Activated naive CD8-positive, alpha-beta T cell treated with anti-CD3 and anti-CD28 coated beads for 36 hours (primary cell): ENCODE measurements at places on chromosomes 2 and 18.

DNA sequence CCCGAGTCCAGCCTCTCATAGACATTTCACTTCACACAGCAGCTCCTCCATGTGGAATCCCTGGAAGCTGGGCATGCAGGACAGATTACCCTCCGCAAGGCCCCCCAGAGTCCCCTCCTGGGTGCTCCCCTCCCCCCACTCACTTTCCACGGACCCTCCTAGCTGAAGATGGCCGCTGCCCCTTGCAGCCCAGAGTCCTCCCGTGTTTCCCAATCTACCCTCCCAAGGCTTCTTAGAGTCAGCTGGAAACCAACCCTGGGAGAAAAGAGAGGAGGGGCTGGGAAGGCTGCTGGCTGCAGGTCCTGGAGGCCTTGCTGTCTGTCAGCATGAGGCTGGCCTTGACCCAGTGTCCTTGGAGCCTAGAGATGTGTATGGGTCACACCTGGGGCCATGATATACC, 49.0 kb upstream of the HAAO start:
- no peak for DNase-seq

GRCh38 chr2:198188982-198189381, 384.6 kb downstream of the PLCL1 start:
- DNase-seq = no peak

DNA sequence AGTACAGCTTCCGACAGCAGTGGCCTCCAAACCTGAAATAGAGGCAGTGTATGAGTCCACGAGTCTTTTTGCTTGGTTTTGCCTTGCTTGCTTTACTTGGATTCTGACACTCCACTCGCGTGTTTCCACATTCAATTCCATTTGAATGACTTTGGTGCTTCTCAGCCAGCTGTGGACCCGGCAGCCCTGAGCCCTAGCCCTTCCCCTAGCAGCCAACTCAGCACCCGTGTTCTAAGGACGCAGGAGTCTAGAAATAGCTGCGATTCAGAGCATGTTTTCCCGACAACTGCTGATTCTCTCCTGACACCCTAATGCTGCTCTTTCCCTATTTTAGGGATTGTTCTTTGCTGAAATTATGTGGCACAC, 20.6 kb downstream of the LRRFIP1 start:
- no peak for DNase-seq

- DNase-seq = no peak
Measured at GRCh38 chr18:72605376-72605775, 61.2 kb upstream of the CBLN2 start.

GRCh38 chr18:54684784-54685183, 93.7 kb downstream of the DYNAP start:
- DNase-seq = no peak

DNA sequence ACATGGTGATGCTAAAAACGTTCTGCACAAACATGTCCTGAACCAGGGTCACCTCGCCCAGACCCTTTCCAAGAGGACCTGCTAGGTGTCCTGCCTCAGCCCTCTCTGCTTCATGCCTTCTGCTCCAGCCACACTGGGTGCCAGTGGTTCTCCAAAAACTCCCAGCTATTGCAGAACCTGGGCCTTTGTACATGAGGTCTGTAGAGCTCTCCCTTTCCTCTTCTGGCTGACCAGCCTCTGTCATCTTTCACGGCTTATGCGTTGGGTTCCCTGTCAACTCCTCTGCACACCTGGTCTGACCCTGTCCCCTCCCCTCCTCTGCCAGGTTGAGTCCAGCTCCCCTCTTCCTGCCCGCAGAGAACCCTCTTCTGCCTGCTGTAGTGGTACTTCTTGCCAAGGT, 35.5 kb upstream of the IGFBP5 start:
- no peak for DNase-seq

DNA sequence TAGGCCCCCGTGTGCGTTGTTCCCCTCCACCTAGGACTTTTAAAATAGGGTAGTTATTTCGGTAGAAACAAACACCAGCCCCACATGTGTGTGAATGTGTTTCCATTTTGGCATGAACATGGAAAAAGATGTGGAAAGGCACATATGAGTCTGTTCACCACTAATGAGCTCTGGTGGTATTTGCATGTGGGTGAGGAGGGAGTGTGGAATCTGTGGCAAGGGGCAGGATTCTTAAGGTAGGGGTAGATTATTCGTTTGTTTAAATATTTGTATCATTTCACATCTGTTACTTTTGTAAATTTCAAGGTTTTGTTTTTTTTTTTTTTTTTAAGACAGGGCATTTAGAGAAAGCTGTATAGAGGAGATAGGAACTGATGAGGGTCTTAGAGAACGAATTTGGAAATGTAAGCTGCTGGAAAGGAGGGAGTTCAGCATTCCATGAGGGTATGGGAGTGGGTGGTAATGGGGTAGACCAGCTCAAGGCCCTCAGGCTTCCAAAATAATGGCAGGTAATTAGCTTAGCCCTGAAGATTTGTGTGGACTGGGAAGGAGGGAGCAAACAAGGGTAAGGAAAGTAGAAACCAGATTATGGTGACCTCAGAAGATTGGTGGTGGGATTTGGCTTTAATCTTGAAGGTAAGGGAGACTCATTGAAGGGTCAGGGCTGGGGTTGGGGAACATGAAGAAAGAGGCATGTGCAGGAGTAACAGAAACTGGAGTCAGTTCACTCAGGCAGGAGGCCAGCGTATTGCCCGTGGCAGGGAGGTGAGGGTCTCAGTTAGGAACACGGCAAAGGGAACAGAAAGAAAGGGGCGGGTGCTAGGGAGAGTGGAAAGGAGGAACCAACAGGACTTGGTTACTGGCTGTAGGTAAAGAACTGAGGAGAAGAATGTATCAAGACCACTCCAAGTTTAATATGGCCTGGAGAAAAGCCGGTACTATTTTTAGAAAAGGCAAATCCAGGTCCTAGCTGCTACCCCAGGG, 123.6 kb downstream of the PLB1 start:
- DNase-seq = no peak

GRCh38 chr2:234996069-234996940, 44.5 kb downstream of the SH3BP4 start:
- DNase-seq = no peak

DNA sequence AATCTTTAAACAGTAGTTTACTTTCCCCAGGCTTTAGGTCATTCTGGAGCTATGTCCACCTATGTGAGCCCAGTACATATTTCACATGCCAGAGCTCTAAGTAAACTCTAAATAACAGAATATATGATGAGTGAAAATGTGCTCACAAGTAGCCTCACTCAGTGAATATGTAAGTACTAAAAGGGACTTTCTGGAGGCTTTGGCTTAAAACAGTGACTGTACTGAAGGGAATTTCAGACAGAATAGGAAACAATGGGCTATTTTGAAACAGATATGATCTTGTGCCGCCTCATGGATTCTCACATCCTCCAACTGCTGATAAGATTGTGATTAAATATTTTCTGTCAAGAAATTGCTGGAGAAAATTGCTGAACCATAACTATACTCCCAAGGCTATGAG, 747.9 kb downstream of the SOCS6 start:
- no peak for DNase-seq
